ENCODE measurements at places on chromosomes 1 and 21.

- no peak for DNase-seq
Measured at GRCh38 chr1:98147280-98147679, 226.4 kb upstream of the DPYD start.

DNA sequence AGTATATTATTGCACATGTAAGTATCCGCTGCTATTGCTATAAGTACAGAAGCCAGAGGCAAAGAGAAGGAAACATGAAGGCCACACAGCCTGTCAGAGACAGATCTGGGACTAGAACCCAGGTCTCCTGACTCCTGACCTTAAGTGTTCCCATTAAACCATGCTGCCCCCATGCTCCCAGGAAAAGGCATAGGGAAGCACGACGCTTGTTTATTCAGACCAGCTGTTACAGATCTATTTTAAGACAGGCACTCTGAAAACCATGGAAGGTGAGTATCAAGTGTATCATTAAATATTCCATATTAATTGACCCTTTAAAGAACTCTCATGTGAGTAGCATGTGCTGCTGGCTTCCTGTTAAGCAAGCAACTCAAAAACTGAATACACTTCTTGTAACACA is 11.4 kb downstream of the VAV3 start:
- peak; percentile 23 for DNase-seq

DNA sequence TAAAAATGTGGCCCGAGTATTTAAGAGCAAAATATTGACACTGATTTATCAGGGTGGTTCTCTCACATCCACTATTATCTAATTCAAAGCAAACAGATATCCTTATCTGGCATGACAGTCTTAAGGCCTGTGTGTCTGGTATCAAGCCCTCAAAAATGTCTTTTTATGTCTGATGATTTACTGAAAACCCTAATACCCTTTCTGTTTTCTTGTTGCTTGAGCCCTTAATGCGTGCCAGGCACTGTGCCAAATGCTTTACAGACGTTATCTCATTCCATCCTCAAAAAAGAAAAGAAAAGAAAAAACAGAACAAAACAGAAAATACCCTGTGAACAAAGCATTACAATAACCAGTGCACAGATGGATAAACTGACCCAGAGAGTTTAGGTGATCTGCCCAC is 5.7 kb downstream of the DUSP23 start:
- DNase-seq: no peak

GRCh38 chr1:93990010-93990409 is 80.8 kb upstream of the GCLM start:
- no peak for DNase-seq

GRCh38 chr1:197771904-197772556 is 3.2 kb downstream of the DENND1B start:
- no peak for DNase-seq

DNA sequence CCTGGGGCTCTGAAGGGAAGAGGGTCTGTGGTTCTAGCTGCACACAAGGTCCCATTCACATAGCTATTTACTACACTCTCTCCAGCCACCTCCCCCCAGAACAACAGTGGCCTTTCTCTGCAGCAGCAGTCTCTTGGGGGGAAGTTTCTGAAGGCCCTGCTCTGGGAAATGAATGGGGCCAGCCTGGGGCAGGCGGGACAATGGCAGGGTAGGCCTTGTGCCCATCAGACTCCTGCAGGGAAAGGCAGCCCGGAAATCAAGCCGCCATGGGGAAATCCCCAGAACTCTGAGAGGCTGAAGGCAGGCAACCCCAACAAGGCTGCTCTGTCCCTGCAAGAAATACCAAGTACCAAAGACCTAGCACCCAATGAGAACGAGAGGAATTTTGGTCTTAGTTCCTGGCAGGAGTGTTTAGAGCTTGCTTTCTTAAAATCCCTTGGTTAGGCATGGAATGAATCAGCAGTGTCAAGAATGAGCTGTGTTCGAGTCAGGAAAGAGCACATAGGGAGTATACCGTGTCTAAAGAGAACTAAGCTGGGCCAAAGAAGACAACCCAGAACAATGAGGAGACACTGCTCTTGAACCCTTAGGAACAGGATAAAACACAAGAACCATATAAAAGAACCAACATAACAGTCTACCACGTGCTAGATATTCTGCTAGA is 11.3 kb downstream of the ARHGEF11 start:
- DNase-seq: no peak

DNA sequence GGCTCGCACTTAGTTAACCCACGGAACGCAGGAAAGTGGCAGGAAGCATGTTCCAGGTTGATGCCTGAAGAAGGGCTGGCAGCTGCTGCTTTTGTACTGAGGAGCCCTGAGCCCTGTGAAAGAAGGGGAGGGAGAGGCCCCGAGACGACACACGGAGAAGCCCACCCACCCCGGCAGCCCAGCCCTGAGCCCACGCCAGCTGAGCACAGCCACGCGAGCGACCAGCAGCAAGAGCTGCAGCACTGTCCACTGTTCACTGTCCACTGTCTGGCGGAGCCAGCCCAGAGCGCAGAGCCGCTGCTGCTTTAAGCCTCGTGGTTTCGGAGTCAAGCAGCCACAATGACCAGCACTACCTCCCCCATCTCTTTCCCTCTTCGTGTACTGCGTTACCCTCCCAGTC is 5.3 kb downstream of the LRRC47 start:
- no peak for DNase-seq

DNA sequence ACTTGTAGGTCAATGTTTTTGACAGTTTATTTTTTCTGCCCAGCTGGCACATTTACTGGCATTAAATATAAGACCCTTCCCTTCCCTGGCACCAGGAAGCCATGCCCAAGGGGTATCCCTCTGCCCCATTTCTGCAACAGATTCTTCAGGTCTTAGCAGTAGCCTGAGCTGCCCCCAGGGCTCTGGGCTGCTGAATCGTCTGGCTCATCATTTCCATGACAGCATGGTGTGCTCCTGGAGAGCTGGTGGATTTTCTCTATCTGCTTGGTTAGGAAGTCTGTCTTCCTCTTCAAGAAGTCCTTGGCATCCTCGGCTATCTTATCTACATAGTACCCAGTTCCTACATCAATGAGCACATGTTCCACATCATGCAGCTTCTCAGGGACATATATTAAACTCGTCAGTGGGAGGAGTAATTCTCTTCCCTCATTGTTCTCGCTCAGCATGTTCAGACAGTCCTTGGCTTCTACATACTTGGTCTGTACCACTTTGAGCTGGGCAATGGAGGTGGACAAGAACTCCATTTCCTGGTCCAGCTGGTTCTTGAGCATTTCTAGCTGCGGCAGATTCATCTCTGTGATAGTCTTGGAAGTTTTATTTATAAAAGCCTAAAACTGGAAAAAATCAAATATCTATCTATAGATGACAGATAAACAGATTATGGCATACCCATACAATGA is 23.5 kb downstream of the MIA3 start:
- DNase-seq: no peak

DNA sequence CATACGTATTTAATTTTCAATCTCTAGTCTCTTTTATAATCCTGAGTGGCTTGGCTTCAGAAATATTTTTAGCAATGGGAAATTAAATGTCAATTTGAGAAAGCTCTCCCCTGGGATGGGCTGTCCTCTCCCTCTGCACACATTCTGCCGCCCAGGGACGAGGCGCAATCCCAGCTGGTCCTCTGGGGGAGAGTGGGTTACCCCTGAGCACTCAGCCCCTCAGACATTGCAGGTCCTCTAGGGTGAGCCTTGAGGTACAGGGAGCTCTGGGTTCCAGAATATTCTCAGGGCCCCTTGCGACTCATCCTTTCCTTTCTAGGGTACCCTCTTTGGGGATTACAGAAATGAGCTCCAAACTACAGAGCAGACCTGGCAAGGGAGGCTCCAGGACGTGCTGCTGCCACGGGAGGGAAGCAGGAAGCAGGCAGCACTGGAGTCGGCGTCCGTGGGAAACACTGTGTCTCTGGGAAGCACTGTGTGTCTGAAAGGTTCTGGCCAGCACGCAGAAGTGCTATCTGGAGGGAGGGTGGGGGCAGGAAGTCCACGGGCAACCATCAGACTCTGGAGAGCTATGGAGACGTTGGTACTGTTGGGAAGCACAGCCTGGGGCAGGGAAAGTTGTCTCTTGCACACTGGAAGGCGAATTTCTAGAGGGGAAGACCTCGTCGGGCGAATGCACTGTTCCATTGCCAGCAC is 343.3 kb upstream of the VAMP3 start:
- DNase-seq: no peak

- DNase-seq: no peak
Measured at GRCh38 chr1:44684525-44684924, 10.0 kb downstream of the ARMH1 start.

DNA sequence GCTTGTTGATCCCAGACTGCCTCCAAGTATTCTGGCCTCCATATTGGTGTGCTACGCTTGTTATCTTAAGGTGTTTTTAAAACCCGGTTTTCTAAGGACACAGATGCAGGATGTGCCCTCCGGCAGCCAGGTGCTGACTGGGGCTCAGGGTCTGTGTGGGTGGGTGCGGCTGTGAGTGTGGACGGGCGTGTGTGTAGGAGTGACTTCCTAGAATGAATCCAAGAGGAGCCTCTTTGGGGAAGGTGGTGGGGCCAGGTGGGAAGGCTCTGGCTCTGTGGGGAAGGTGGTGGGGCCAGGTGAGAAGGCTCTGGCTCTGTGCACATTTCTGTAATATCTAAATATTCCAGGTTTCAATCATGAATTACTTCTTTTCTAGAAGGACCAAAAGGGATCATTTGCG is 12.8 kb upstream of the TSPEAR start:
- DNase-seq: no peak

GRCh38 chr1:69312055-69312732 is 255.5 kb upstream of the LRRC7 start:
- DNase-seq: no peak

GRCh38 chr1:54995013-54995760 is 3.5 kb upstream of the BSND start:
- no peak for DNase-seq

- no peak for DNase-seq
Measured at GRCh38 chr1:2170211-2170610, 24.4 kb downstream of the FAAP20 start.

GRCh38 chr1:27741121-27741520 is 15.4 kb downstream of the FAM76A start:
- no peak for DNase-seq

DNA sequence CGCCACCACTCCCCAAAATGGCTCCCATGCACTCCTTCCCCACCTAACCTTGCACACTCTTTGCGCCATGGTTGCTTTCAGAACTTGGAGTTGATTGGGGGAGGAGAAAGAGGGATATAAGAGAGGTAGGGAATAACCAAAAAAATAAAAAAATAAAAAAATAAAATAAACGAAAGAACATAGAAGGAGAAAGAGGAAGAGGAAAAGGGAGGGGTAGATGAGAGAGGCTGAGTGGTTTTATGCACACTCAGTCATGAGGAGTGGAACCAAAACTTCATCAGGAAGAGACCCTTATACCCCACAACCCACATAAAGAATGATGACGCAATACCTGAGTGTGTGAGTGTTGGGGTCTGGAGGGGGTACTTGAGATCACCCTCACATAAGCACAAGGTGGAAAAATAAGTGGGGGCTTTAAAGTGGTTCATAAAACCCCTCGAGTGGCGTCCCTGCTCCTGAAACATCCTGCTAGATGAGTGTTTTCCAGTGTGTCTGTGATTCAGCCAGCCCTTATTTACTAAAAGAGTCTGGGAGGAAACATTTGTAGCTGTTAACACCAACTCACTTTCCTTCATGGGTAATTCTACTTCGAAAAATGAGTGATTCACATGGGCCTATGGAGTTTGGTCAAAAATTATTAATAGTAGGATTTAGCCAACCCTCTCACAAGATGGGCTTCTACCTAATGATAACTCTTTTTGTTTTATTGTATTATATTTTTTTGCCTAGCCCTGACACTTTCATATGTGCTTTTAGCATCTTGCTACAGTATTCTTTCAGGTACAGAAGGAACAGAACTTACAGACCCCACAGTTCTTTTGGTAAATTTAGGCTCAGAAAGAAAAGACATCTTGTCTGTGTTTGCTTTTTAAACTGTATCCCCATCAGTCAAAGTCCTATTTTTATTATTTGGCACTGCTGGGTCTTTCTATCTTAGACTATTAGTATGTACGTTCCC is 5.2 kb downstream of the SLAMF1 start:
- no peak for DNase-seq

DNA sequence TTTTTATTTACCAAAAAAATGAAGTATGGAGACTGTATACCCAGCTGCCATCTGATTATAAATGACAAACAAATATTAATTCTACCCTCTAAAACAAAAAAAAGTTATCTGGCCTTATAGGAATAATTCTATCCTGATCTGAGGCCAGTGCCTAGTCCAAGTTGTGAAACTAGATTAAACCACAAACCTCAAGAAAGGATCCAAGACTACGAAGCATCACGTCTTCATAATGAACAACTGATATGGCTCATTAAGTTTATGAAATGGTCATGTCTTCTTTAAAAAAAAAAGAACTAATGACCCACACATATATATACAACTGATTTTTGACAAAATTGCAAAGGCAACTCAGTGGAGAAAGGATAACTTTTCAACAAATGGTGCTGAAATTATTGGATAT is 32.4 kb upstream of the CTTNBP2NL start:
- no peak for DNase-seq

- peak; percentile 13 for DNase-seq
Measured at GRCh38 chr1:52904927-52905698, 16.4 kb downstream of the ECHDC2 start.

GRCh38 chr1:119091618-119092017 is 48.8 kb downstream of the WARS2 start:
- DNase-seq: no peak

GRCh38 chr1:77405186-77405585 is 123.4 kb downstream of the AK5 start:
- no peak for DNase-seq

GRCh38 chr1:160681066-160681890 is 30.3 kb downstream of the CD48 start:
- peak; percentile 85 for DNase-seq

DNA sequence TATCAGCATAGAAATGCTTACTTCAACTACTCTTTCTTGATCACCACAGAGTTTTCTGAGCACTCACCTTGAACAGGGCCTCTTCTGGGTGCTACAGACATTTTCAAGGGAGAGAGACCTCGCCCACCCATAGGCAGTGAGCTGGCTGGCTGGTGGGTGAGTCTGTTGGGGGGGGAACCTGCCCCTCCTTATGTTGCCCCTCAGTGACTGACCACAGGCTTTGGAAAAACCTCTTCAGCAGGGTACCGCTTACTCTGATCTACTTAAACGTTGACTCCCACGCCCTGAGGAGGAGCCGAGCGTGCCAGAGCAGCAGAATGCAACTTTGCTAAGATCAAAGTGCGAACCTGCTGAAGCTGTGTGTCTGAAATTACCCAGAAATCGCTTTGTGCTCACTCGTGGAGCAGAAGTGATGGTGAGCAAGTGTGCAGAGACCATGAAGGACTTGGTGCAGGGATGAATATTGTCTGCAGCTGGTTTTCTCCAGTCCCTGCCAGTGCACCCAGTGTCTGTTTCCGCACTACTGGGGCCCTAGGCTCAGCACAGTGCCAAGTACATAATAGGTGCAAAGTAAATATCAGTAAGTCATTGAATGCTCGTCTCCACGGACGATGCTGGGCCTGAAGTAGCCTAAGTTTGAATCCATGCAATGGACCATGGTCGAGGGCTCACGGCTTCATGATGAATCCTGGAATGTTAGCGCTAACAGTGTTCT is 158.7 kb upstream of the IRF2BP2 start:
- no peak for DNase-seq

- DNase-seq: no peak
Measured at GRCh38 chr1:31776032-31776431, 11.9 kb upstream of the ADGRB2 start.
